ENCODE measurements at places on chromosomes 11 and 22.

GRCh38 chr11:13923182-13923581, 39.3 kb upstream of the SPON1 start:
- no peak for DNase-seq

- no peak for DNase-seq
These were observed 39.8 kb downstream of the CHST1 start for GRCh38 chr11:45625611-45626010.

DNA sequence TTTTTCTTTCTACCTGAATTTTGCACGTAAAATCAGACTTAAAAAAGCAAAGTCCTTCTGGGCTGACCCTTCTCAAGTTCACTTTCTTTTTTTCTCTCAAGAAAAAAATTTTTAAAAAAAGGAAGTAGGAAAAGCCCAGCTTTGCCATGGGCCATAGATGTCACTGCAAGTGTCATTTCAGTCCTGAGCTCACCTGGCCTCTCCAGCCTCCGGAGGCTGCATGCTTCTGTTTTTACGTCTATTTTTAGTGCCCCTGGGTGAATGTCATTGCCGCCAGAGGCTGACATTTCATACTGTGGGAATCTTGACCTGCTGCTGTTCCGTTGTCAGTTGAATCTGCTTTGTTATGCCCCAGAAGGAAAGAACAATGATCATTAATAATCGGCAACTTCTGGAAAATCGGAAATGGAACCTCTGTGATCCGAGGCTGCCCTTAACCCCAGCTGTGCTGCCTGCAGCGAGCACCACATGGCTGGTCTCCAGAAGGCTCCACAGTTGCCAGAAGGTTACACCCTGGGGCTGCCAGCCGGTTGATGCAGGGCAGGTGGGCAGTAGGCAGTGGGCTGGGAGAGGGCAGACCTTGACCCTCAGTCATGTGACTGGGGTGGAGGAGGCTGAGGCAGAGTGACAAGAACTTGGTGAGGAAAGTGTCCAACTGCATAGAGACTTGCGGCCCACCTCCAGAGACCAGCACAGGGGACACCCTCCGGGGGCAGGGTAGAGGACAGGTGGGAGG, 16.7 kb upstream of the MYEOV start:
- no peak for DNase-seq

DNA sequence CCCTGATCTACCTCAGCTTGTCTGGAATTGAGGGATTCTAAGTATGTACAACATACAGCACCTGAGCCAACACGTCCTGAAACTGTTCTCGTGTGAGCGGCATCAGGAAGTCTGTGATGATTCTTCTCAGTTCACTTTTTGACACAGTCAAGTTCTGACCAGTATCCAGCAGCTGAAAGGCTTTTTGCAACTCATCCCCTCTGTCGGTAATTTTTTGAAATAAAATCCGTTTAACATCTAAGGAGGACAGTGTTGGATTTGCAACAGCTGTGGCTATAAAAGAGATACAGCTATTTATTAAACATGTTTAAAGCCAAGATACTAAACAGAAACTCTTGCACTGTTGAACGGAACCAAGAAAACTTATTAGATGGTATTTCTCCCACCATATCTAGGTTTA, 39.3 kb downstream of the EFCAB6 start:
- no peak for DNase-seq

GRCh38 chr11:62025487-62026105, 58.2 kb upstream of the FTH1 start:
- peak; percentile 93 for DNase-seq

- DNase-seq = no peak
These were observed 61.5 kb downstream of the CACNG2 start for GRCh38 chr22:36641902-36642640.

DNA sequence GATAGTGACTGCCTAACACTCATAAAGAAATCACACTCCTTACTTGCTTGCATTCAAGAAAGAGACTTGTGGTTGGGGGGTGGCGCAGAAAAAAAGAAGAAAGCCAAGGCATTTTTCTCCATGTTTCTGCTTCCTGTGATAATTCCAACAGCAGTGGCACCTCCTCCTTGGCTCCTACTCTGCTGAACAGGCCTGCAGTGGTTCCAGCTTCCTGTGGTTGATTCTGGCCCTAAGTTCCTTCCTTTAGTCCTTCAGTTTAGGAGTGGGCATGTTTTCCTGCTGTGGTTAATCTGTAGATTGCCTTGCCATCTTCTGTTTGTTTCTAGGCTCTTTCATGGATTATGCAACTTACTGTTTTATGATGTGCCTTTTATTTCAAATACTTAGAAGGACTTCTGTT, 940.4 kb downstream of the DLG2 start:
- DNase-seq = no peak

DNA sequence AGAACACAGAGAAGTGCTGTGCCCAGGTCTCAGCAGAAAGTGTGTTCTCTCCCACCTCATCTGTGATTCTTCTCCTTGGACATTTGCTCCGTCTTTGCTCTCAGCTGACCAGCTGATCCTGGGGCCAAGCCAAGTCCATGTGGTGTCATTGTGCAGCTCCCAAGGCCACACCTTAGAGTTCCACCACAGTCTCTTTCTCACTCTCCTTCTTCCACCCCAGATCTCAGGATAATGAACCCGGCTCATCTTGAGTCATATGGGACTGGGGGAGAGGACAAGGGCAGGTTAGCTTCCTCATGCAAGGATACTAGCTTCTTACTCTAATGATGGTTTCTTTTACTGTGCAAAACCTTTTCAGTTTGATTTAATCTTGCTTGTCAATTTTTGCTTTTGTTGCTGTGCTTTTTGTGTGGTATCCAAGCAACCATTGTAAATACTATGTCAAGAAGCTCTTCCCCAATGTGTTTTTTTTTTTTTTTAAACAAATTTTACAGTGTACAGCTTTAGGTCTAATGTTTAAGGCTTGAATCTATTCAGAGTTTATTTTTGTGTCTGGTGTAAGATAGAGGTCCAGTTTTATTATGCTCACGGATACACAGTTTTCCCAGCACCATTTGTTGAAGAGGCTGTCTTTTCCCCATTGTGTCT, 75.0 kb upstream of the OR4B1 start:
- DNase-seq = no peak

GRCh38 chr11:74932169-74932568, 16.7 kb downstream of the XRRA1 start:
- DNase-seq = no peak

DNA sequence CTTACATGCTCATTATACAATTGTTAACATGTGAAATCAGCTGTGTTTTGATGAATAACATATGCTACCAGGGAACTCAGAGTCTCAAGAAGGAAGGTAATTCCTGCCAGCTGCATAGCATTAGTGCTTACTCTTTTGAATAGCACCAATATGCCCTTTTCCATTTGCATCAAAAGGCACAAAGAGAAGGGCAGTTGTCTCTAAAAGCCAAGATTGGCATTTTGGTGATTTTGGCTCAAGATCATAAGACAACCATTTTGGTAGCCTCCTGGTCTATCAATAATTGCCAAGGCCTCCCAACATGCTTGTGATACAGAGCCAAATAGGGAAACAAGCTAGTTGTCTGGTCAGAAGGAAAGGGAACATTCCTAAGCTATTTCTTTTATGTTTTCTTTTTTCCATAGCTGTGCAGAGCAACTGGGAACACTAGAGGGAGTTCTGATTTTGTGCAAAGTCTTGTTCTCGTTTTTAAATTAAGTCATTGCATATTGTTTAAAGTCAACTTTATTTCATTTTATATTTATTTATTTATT, 416.7 kb upstream of the CHORDC1 start:
- no peak for DNase-seq

DNA sequence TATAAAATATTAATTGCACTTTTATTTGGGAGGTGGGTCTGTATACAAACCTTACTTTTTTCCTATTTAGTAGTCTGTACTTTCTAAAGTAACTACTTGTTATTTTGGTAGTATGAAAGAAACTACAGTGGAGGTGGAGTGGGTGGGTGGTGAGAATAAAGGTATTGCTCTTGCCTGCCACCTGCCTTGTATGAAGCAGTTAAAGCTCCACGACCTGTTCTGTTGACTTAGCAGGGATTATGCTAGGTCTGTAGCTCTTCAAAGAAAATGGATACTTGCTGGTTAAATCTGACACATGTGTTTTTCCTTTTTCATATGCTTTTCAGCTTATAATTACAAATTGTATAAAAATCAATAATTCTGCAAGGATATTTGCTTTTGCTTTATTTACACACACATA, 111.9 kb downstream of the EHF start:
- DNase-seq = no peak

- no peak for DNase-seq
These were observed 301.7 kb downstream of the TMEM135 start for GRCh38 chr11:87339416-87339815.

GRCh38 chr11:99535406-99535805, 514.7 kb downstream of the CNTN5 start:
- DNase-seq = no peak

DNA sequence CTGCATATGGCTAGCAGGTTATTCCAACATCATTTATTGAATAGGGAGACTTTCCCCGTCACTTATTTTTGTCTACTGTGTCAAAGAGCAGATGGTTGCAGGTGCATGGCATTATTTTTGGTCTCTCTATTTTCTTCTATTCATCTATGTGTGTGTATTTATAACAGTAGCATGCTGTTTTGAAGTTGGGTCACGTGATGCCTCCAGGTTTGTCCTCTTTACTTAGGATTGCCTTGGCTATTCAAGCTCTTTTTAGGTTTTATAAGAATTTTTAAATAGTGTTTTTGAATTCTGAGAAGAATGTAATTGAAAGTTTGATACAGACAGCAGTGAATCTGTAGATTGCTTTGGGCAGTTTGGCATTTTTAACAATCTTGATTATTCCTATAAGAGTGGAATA, 770.6 kb downstream of the CNTN5 start:
- DNase-seq = no peak

GRCh38 chr22:27875951-27876350, 43.1 kb downstream of the PITPNB start:
- DNase-seq = no peak

GRCh38 chr11:762421-763072, 14.7 kb downstream of the GATD1 start:
- no peak for DNase-seq

DNA sequence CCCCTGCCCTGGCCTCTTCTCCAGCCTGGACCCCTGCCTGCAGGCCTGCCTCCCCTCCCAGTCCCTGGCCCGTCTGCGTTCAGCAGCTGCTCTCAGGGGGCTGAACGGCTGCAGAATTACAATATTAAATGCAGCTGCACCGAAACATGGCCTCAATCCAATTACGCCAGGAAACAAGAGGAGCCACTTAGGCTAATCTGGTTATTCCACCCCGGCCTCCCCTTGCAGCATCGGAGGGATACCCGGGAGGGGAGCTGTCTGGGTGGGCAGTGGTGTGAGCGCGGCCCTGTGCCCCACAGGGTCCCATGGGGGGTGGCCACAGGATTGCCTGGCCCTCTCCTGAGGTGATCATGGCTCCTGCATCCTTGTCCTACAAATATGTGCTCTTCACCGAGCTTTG, 42.6 kb downstream of the FLRT1 start:
- DNase-seq = no peak

- DNase-seq = no peak
These were observed 174.1 kb downstream of the CSNK2A3 start for GRCh38 chr11:11178671-11179638.

DNA sequence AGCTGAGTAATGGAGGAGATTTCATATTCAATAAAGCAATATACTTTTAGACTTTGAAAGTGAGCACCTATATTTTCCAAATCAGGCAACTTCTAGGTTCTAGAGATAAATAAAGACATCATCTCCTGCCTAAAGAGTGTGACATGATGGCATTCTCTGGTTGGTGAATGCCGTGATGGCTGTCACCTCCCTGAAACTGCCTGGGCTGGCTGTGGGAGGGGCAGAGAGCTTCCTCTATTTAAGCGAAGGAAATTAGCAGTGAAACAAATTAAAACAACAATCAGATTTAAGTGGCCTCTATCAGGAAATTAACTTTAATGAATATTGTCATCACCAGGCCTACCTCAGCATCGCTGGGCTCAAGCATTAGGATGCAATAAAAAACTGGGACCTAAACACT, 113.9 kb downstream of the ARL14EP start:
- no peak for DNase-seq

GRCh38 chr11:47560426-47560825, 5.0 kb upstream of the PTPMT1 start:
- DNase-seq = no peak

DNA sequence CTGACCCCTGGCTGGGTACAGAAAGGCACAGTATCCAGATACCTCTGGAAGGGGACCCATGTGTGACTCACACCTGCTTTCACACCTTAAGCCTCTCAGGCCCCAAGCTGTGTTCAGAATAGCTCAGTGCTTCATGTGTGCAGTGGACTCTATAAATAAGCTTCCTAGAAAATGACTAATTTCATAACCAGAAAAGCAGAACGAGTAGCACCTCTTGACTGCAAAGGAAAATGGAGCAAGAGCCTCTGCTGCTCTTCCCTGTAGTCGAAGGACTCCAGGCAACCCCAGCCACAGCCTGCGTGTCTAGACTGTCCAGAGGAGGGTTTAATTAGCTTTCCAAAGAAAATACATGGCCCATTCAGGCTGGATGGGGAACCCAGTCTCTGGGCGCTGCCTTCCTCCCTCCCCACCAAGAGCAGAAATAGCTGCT, 23.1 kb downstream of the PTPN5 start:
- no peak for DNase-seq

DNA sequence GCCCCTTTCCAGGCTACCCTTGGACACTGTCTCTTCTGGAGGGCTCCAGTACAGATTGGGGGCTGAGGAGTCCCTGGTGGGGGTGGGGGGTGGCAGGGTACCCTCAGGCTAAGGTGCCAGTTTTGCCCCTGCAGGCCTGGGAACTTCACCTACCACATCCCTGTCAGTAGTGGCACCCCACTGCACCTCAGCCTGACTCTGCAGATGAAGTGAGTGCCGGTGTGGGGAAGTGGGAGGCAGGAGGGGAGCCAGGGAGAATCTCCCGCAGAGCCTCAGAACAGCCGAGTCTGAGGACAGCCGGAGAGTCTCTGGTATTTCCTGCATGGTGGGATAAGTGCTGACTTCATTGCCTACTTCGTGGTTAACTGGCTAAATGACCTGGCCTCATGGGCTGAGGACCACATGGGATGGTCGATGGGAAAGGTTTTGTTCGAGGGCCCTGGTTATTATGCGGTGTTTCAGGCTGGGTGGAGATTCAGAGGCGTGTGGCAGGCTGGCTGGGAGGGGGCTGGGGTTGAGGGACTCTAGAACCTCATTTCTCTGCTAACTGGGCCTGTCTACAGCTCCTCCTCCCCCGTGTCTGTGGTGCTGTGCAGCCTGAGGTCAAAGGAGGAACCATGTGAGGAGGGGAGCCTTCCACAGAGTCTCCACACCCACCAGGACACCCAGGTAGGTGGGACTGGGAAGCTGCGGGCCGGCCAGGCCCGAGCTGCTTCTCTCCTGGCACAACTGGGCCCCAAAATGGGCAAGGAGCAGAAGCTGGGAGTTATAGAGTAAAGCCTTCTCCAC, 8.5 kb downstream of the TMEM258 start:
- no peak for DNase-seq

DNA sequence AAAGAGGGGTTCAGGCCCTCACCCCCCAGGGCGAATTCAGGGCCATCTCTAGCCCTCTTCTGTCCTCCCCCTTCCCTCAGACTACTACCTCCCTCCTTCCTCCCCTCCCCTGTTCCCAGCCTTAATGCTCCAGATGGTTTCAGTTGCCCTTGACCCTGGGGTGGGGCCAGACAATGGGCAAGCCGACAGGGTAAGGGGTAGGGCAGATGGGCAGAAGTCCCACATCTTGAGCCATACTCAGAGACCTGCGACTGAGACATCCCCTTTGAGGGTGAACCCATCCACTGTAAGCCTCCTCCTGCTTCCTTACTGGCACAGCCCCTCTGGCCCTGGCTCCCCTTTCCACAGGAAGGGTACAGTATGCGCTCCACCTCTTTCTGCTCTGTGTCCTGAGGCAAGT, 1.9 kb downstream of the RHBDD3 start:
- no peak for DNase-seq

All from CMK (cell line).